Fibroblast of skin of left quadriceps (primary cell): ENCODE measurements at places on chromosomes 4 and X.

GRCh38 chr4:172794307-172794703, 374.3 kb upstream of the GALNT7 start:
- DNase-seq = no peak

GRCh38 chr4:64713256-64713840, 304.1 kb upstream of the TECRL start:
- no peak for DNase-seq

DNA sequence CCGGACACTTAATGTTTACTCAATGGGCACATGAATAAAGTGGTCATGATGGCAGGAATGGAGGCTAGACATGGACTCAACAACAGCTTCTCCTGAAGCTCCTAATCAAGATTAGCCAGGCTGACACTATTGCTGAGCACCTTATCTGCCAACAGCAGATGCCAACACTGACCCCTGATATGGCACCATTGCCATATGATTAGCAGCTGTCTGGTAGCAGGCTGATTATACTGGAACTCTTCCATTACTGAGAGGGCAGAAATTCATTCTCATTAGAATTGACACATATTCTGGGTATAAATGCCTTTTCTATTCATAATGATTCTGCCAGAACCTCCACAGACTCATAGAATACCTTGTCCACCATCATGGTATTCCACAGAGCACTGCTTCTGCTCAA, 18.4 kb upstream of the AFF1 start:
- no peak for DNase-seq

DNA sequence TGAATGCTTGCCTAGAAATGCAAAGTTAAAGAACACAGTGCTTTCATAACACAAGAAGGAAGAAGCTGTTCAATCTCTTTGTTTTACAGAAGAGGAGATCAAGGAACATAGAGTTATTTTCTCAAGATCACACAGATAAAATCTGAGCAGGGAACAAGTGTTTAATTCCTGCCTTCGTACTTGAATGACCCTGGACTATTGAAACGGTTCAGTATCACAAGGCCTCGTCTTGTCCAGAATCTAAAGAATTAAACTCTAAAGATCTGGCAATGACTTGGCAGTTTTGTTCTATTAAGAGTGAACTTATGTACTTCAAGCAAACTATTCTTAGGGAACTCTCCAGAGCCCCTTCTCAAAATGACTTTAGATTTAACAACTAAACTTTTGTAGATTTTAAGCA, 97.7 kb downstream of the ANXA5 start:
- DNase-seq = no peak

DNA sequence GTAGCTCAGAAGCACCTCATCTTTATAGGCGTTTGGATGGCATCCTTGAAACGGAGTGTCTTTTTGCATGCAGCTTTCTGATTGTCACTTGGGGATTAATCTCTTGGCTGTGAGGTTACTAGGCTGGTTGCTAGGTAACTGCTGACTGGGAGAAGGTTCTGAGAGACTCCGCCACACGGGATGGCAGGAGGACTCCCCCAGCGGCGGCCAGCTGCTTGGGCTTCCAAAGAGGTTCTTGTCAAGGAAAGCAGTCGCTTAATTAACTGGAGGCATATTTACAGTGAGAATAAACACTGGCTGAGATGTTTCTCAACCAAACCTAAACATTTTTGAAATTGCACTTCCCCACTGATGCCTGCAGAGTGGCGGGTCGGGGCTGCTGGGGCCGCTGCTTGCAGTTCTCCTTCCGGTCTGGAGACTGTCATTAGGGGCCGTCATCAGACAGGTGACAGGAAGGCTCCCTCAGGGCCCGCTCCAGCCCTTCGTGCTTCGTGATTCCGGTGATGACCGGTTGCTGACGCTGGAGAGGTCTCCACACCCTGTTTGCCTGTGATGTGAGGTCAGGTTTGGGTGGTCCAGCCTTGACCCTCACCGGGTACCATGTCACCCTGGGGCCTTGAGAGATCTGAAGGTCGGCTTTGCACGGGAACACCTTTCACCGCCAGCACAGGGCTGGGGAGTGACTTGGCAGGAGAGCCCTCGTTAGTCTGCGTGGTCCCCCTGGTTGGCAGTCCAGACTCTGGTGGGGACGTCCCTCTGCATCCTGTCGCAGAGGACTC, 9.1 kb downstream of the NSG1 start:
- DNase-seq = no peak

- DNase-seq = no peak
Observed at GRCh38 chr4:138414202-138414601, 172.1 kb upstream of the SLC7A11 start.

GRCh38 chrX:83934220-83934619, 73.3 kb downstream of the CYLC1 start:
- no peak for DNase-seq

DNA sequence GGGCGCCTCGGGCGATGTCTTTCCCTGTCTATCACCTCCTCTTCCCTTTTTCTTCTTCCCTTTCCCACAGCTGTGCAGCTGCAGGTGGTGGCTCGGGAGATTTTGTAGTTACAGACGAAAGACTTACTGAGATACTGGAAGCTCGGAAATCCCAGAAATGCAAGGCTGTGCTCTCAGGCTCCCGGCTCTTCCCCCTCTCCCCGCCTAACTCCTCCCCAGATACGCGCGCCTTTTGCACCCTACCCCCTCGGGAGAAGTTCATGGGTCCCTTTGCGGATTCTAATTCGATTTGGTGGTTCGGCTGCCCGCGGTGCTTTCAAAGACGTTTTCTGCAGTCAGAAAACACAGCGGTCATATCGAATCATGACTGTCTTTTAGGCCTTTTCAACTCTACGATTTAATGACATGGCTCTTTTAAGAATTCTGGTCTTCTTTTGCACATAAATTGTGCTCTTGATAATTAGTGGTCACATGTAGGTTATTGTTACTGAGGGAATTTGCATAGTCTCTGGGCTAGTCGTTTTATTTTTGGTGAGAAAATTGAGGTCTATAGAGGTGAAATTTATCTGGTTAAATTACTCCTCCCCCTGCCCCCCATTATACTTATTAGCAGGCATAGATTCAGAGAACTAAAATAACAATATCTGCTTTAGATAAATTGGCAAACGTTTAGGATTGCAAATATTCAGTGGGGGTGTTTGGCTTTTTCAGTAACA, 1.6 kb downstream of the SEPTIN11 start:
- DNase-seq = no peak

DNA sequence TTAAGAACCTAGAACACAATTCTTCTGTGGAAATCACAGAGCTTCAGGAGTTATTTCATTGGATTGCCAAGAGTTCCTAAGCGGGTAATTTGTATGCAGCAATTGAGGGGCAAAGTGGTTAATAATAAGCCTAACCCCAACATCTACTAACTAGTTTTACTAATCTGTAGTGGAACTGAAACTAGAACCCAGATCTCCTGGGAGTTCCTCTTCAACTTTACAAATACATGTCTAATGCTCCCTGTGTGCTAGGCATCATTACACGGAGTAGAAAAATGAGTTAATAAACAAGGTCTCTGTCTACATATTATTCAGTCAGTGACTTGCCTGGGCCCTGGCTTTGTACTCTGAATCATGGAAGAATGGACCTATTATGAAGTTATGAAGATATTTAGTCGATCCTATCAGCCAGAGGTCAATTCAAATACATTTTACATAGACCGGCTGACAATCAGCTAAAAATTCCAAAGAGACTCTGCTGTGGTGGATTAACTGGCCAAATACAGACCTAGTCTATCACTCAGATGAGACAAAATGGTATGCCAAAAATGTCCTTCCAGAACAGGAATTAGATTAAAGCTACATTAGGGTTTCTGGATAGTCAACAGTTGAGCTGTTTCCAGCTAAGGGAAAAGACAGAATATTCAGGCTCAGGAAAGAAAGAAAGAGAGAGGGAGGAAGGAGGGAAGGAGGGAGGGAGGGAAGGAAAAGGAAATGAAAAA, 326.0 kb downstream of the FBXW7 start:
- DNase-seq = no peak

GRCh38 chr4:105433421-105433820, 40.4 kb downstream of the PPA2 start:
- DNase-seq = no peak

- DNase-seq = no peak
Observed at GRCh38 chr4:141356321-141356962, 135.7 kb downstream of the ZNF330 start.

DNA sequence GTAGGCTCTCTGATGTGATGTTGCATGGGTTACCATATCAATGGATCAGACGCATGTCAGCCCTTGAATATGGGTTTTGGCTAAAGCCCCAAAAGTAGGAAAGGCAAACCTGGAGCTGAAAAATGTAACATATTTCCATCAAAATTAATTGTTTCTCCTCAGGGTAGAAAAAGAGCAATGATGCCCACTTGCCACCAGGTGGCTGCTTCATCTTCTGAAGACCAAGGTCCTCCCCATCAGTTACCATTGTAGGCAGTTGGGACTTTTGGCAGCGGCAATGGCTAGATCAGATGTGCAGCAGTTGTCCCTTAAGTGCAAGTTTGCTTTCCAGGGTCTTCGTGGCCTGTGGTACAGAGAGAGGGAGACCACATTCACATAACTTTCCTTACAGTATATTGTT, 118.2 kb downstream of the NAF1 start:
- no peak for DNase-seq

- no peak for DNase-seq
Observed at GRCh38 chrX:18949291-18949943, 34.5 kb downstream of the PHKA2 start.

GRCh38 chrX:30831082-30831481, 58.0 kb downstream of the TAB3 start:
- no peak for DNase-seq

GRCh38 chr4:169050284-169050683, 40.2 kb upstream of the CBR4 start:
- no peak for DNase-seq

DNA sequence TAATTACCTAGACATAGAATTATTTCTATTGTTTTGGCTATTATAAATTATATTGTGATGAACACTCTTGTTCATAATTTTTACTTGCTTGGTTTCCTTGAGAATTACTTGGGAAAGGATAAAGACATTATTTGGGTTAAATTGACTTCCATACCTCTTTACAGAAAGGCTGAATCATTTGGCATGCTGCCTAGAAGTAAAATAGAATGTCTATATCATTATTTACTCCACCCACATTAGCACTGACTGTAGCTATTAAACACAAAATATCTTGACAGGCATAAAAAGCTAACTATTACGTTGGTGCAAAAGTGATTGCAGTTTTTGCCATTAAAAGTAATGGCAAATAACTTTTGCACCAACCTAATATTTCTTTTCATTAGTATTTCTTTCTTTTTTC, 29.7 kb upstream of the ADH6 start:
- peak; percentile 4 for DNase-seq

- DNase-seq = no peak
Observed at GRCh38 chr4:11408233-11408967, 20.3 kb downstream of the HS3ST1 start.

- DNase-seq = peak; percentile 41
Observed at GRCh38 chr4:183876268-183876934, 28.7 kb upstream of the STOX2 start.

DNA sequence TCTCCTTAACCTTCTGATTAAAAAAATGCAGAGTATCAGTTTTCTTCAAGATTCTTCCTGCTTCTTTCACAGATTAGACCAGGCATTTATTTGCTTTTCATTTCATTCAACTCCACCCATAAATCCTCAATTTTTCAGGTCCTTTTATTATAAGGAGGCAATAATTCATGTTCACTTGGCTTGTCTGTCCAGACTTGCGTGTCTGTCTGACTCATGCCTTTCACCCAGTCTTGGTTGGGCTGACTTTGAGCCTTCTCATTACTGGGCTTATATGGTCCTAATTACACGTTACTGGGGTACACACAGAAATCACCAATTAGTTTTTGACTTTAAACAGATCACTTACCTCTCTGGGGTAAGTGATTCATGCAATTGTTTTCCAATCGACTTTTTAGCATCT, 48.8 kb upstream of the GALNT7 start:
- DNase-seq = no peak

- DNase-seq = no peak
Observed at GRCh38 chr4:41981456-41981855, at the start of gene DCAF4L1. Gene DCAF4L1, plus strand, starts transcription at chr4:41981756. Its CDS starts 37 bp downstream, at chr4:41981793.

GRCh38 chr4:36269533-36270173, 11.8 kb upstream of the DTHD1 start:
- DNase-seq = no peak

DNA sequence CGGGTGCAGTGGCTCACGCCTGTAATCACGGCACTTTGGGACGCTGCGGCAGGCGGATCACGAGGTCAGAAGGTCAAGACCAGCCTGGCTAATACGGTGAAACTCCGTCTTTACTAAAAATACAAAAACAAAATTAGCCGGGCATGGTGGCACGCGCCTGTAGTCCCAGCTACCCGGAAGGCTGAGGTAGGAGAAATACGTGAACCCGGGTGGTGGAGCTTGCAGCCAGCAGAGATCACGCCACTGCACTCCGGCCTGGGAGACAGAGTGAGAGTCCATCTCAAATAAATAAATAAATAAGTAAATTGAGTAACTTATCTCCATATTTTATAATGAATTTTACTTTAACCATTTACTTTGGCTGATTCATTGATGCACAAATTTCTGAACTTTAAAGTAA, 1913.3 kb downstream of the PCDH7 start:
- no peak for DNase-seq

- peak; percentile 20 for DNase-seq
Observed at GRCh38 chrX:148380650-148381561, 119.5 kb upstream of the AFF2 start.

DNA sequence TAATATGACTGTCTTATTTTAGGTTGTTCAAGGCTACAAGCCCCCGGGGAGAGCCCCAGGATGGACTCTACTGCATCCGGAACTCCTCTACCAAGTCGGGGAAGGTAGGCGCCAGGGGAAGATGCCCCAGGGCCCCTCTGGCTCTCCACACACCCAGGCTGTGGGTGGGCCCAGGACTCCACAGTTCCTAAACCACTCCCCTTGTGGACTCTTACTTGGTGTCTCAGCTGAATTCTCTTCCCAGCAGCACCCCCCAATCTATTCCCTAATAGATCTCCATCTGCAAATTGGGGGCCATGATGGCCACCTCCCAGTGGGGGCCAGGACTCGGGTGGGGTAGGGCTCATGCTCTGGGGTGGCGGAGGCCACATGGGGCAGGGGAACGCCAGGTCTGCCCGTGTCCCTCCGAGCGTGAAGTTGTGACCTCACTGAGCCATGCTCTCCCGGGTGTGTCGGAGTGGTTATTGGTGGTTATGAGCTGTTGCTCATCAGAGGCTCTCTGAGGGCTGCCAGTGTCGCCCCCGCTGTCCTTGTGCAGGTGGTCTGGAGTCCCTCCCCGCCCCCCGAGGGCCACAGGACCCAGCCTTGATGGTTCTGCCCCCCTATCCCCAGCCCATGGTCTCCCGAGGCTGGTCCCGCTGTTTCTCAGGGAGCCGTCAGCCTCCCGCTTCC, 11.2 kb upstream of the ADD1 start:
- DNase-seq = no peak

GRCh38 chrX:42237956-42238355, 314.6 kb upstream of the CASK start:
- no peak for DNase-seq

GRCh38 chr4:71004281-71004851, 10.9 kb downstream of the DCK start:
- DNase-seq = no peak

GRCh38 chr4:55546756-55547465, at the start of gene CLOCK:
Gene CLOCK, minus strand, starts transcription at chr4:55546909. Its CDS starts 64,124 bp downstream, at chr4:55482785.
- DNase-seq = peak; percentile 83

GRCh38 chrX:134670134-134670924, 12.1 kb upstream of the PLAC1 start:
- DNase-seq = peak; percentile 88

GRCh38 chrX:154294791-154295574, at the start of gene TEX28:
Gene TEX28, minus strand, starts transcription at chrX:154295124. Its CDS starts 3,007 bp downstream, at chrX:154292117.
- DNase-seq = no peak
